Activated naive CD4-positive, alpha-beta T cell treated with anti-CD3 and anti-CD28 coated beads for 36 hours (primary cell): ENCODE measurements at places on chromosomes 16 and 17.

- no peak for DNase-seq
These were observed 33.2 kb downstream of the UBE2O start for GRCh38 chr17:76419576-76420260.

- DNase-seq = no peak
These were observed 22.3 kb downstream of the ADGRG5 start for GRCh38 chr16:57564571-57565270.

GRCh38 chr17:4980644-4981216 lies 6.7 kb downstream of the CAMTA2 start:
- DNase-seq = peak; percentile 62

DNA sequence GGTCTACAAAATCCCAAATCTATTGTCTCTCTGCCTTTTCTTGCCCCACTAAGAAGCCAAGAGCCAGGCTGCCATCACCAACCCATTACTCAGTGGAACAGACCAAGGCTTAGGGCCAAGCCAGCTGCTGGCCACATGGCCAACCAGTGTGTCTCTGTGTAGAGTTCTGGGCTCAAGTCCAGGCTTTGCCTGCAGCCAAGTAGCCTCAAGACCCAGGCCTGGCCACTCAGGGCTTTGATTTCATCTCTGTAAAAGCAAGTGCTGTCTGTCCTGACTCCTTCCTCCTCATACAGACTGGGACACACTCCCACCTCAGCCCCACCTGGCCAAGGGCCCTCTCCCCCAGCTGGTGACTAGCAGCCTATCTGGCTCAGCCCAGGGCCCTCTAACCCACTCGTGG lies 14.6 kb downstream of the SREBF1 start:
- no peak for DNase-seq

DNA sequence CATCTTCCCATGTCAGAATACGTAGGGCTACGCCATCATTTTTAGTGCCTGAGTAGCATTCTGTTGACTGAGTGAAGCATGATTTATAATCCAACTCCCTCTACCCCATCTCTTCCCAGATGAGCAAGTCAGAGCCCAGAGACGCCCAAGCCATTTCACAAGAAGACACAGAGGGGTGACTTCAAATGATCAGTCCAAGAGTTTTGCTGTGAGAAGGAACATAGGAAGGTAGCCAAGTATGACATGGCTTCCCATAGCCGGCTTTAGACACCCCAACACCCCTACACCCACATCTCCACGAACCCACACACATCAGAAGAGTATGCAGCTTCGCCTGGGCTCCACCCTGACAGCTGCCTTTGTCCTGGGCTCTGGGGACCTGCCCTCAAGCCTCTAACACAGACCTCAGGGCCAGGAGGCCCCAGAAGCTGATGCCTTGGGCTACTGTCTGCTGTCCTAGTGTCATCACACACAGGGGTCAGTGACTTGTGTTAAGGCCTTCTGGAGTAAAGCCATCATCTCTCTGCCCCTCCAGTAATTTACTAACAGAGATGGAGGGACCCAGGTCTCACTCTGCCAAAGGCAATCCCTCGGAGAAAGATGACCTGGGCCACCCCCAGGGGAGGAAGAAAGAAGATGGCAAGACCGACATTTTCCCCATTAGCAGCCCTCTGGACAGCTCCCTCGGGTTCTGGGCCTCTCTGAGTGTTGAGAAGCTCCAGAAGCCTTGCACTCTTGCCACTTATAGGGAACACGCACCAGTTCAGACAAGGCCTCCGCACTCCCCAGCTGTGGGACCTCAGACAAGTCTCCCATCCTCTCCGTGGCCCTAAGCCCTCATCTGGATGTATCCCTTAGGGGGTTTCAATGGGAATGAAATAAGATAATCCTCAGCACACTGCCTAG lies 38.7 kb upstream of the MRPS23 start:
- DNase-seq = no peak

GRCh38 chr17:40086150-40087044 lies 14.0 kb downstream of the NR1D1 start:
- peak; percentile 67 for DNase-seq

- no peak for DNase-seq
These were observed 16.3 kb upstream of the BCAR1 start for GRCh38 chr16:75267631-75268264.

GRCh38 chr16:11224096-11224893 lies 31.7 kb downstream of the SOCS1 start:
- DNase-seq = peak; percentile 86
